ENCODE measurements at places on chromosomes 1 and 21. TPM values are rescaled to one million over a fixed set of nuclear protein-coding genes. Genes with fewer than 3 reads are reported as not detected.

DNA sequence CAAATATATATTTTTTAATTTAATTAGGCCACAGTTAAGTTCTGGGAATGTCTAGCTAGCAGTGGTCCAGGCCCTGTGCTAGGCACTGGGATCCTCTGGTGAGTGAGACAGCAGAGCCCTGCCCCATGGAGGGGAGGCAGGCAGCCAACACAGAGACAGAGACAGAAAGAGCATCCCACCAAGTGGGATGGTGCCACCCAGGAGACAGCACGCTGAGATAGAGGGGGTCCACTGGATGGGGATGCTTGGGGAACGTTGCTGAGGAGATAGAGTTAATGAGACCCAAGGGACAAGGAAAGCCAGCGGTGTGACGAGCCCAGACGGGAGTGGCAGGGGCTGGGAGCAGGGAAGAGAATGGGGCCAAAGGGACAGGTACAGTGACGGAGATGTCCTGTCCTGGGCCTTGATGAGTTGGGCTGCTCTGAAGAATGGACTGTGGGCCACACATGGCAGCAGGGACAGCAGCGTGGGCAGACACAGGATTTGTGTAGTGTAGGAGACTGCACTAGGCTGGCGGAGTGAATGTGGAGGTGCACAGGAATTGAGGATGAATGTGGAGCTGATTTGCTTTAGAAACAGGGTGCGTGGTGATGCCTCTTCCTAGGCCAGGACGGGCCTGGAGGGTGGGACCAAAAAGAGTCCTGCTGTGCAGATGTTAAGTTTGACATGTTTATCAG lies 22.8 kb downstream of the RAB4A start:
- no peak for DNase-seq

DNA sequence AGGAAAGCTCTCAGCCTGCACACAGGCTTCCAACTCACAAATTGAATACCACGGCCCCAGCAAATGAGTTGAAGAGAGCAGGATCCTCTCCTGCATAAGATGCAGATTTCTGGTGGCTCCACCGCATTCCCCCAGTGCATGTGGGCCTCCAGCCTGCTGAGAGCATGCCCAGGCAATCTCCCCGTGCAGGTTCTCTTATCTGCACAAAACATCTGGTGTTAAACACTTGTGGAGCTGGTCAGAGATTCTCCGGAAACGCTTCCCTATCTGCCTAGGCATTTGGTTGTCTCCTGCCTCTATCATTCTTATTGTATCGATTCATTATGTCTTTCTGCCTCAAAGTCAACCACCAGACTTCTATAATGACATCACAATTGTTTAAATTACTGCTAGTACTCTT lies 1349.0 kb upstream of the B3GALT2 start:
- DNase-seq = no peak

GRCh38 chr1:90402893-90403849 lies 313.9 kb downstream of the BARHL2 start:
- no peak for DNase-seq

DNA sequence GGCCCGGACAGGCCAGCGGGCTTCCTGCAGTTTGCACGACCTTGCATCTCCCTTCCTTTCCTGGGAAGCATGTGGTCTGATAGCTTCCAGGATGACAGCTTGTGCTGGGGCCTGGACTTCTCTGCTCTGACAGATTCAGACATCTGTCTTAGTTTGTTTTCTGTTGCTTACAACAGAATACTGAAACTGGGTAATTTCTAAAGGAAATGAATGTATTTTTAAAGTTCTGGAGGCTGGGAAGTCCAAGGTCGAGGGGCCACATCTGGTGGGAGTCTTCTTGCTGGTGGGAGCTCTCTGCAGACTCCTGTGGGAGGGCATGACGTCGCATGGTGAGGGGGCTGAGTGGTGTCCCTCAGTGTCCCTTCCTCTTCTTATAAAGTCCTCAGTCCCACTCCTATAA lies 35.3 kb upstream of the TENT5B start:
- no peak for DNase-seq

- DNase-seq = no peak
Measured at GRCh38 chr1:241869022-241869421, 21.0 kb downstream of the EXO1 start.

GRCh38 chr21:34351786-34352241 lies 12.0 kb upstream of the KCNE2 start:
- DNase-seq = peak; percentile 48

DNA sequence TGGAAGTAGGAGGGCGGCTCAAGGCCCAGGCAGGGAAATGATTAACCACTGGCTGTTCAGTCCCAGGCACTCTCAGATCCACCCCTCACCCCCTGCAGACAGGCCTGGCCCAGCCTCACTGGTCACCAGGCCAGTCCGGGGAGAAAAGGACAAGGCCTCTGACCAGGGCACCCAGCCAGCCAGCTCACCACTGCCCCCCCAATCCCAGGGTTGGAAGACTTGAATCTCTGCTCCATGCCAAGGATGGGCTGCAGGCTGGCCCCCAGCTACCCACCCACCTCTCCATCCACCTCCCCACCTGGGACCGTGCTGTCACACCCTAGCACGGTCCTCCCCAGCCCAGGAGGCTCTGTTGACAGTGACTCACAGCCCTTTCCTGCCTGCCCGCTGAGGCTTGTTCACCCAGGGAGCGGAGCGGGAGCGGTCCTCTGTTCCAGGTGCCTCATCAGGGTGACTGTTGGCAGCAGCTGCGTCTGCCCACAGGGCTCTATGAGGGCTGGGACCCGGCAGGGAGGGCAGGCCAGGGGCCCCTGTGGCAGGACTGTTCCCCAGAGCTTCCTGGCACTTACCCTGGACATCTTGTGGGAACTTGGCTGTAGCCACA lies 2.2 kb downstream of the LAD1 start:
- peak; percentile 89 for DNase-seq

SPRR2B gene
- total RNA-seq = not detected

PDZK1 gene
- total RNA-seq = 8.1 TPM

EFNA1 gene
- 25.3 TPM for total RNA-seq

ZYG11A gene
- total RNA-seq = not detected
